ENCODE measurements at places on chromosomes 2 and 18.

DNA sequence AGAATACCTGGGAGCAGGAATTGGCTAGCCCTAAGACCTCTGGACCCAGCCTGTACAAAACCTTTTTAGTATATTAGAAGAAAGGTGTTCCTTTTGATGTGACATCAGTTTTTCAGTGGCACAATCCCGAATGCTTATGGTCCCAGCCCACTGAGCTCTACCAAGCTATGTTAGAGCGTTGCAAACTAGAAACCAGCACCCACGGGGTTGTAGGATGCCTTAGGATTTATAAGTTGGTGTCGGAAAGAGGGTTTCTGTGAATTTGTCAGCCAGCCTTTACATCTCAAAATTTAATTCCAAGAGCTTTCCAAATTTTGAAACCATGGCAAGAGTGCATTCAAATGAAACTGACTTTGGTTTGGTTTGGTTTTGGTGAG lies 499 bp upstream of the LMAN1 start:
- no peak for DNase-seq

- peak; percentile 61 for DNase-seq
Observed at GRCh38 chr2:130836501-130837174, at the start of gene ARHGEF4. TSS of gene ARHGEF4 (plus strand) at chr2:130836914. CDS start at chr2:130836954, 40 bp downstream.

DNA sequence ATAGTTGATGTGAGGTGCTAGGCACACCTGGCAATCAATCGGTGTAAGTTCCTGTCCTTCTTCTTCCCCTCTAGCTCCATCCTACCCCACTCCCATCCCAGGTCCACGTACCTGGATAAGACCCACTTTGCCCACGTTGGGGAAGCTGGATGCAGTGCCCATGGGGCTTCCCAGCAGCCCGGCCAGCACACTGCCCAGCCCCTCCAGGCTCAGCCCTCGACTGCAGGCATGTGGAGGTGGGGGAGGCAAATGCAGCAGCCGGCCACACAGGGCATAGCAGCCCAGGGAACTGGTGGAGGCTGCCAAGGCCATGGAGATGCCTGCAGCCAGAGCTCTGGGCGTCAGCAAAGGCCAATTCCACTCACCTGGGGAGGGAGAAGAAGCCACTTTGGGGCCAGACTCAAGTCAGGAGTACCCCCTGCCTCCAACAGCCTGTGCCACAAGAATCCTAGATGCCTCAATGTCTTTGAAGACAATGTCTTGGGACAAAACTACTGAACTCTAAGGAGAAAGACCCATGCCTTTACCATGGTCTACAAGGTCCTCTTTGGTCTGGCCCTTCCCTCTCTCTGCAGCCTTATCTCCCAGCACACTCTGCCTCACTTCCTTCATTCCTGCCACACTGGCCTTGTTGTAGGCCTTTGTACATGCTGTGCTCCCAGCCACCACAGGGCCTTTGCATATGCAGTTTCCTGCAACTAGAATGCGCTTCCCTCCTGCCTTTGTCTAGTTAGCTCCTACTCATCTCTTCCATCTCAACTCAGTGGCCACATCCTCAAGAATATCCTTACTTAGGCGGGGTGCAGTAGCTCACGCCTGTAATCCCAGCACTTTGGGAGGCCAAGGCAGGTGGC lies 4.5 kb downstream of the SLC23A3 start:
- DNase-seq = no peak

- DNase-seq = no peak
Observed at GRCh38 chr18:59279193-59279592, 5.9 kb upstream of the RAX start.

GRCh38 chr2:209431701-209432100 lies 7.9 kb downstream of the MAP2 start:
- no peak for DNase-seq

DNA sequence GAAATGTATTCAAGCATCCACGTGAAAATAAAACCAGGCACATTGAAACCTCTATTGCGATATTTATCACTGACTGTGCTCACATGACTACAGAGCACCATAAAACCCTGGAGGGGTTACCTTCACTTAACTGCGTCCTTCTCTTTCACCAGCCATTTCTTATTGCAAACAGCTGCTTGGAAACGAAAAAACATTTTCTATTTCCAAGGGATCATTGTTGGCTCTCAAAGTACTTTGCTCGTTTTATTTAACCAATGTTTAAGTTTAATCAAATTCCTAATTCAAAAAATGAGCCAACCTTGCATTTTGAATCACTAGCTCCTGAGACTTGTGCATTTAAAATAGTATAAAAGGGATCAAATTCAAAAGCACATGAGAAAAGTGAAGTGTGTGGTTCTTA lies 134.4 kb downstream of the OSR1 start:
- DNase-seq = no peak

DNA sequence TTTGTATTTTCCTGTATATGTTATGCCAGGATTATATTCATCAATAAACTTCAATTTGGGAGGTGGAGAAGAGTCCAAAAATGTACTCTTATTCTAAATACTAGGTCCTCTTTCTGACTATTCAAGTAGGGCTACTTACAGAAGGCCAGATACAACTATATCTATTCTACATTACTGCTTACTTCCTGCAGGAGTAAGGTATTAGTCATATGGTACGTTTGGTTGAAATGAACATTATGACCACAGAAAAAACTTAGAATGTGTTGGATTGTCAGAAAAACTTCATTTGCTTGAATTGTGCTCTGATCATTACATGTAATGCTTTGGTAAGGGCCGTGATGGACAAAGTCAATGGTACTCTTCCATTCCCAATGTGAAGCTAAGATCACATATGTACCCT lies 35.0 kb downstream of the STAT4 start:
- no peak for DNase-seq

DNA sequence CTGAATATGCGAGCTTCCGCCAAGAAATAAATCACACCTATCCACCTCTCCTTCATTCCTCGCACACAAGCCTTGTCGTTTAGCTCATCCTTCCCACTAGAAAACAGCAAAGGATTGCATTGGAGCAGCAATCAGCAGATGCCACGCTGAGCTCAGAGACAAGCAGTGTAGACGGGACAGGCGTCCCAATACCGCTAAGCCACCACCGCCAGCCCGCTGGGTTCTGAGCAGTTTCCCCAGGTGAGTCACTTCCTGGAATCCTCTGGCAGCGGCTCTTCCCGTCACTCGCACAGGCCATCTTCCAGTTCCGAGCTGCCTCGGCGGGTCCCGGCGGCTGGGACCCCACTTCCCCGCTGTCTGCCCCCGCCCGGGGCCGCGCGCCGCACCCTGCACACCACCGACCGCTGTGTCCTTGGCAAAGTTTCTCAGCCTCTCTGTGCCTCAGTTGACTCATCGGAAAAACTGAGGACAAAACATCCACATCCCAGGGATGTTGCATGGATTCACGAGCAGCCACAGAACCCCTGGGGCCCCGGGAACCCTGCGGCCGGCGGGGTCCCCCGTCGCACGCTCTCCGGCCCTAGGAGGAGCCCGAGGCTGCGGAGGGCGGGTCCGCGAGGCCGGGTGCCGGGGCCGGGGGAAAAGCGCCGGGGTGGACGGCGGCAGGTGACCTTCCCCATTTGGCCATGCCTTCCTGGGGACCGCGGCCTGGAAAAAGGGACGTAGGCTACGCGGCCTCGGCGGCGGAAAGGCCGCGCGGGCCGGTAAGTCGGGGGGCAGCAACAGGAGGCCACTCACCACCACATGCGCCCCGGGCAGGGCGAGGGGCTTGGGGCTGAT lies 573 bp downstream of the KDSR start:
- DNase-seq = peak; percentile 46

- no peak for DNase-seq
Observed at GRCh38 chr2:64461271-64462058, 7.5 kb downstream of the LGALSL start.

DNA sequence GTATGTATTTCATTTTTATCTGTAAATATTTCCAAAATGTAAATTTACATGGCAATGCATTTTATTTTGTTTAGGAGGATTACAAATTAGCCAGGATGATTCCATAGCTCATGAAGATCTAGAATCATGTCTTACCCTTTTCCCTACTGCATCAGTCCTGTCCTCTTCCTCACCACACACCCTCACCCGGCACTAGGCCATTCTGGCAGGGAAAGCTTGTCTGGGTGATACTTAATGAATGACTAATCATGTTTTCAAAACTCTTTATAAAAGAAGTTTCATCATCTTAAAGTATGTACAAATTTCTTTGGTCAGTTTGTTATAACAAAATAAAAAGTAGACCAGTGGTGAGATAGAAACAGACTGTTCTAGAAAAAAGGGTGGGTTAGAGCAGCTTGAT lies 283.3 kb upstream of the VWC2L start:
- no peak for DNase-seq

DNA sequence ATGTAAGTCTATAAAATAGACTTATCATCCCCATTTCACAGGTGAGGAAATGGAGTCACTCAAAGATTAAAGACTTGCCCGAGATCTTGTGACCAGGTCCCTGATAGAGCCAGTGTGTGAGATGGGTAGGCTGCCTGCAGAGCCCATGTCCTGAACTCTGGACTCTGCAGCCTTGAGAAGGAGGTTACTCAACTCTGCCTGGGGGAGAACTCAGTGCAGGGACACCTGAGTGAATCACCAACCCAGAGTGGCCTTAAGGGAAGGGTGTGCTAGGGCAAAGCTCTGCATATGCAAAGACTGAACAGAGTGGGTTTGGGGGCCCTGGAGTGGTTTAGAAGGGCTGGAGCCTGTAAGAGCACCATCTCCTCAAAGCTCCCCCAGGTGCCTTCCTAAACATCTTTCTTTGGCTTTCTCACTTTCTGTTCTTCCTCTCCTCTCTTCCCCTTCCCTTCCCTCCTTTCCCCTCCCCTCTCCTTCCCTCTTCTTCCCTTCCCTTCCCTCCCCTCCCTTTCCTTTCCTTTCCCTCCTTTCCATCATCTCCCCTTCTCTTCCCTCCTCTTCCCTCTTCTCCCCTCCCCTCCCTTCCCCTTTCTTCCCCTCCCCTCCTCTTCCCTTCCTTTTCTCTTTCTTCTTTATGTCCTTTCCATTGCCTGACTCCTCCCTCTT lies 67.6 kb downstream of the CELF4 start:
- DNase-seq = no peak

- DNase-seq = no peak
Observed at GRCh38 chr2:38092196-38092902, 16.4 kb upstream of the CYP1B1 start.

- DNase-seq = peak; percentile 32
Observed at GRCh38 chr2:126527836-126528490, 128.0 kb upstream of the GYPC start.

GRCh38 chr2:15159751-15160177 lies 401.4 kb downstream of the NBAS start:
- DNase-seq = no peak

GRCh38 chr2:168495524-168495923 lies 39.5 kb downstream of the CERS6 start:
- no peak for DNase-seq

DNA sequence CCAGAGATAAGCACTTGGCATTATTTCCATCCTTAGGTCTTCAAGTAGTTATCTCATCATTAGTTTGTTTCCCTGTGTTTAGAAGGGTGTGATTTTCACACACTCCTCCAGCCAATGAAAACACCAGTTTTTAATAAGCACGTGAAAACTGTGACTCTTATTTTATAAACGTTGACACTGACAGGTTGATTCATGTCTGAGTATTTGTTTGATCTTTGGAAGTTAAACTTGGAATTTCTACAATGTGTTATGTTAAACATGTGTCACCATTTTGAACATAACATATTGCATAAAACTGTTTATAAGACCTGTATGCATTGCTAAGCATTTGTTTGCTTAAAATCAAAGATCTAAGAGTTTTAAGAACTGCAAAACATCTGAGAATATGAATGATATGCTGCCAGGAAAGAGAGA lies 27.6 kb downstream of the SLC40A1 start:
- no peak for DNase-seq

DNA sequence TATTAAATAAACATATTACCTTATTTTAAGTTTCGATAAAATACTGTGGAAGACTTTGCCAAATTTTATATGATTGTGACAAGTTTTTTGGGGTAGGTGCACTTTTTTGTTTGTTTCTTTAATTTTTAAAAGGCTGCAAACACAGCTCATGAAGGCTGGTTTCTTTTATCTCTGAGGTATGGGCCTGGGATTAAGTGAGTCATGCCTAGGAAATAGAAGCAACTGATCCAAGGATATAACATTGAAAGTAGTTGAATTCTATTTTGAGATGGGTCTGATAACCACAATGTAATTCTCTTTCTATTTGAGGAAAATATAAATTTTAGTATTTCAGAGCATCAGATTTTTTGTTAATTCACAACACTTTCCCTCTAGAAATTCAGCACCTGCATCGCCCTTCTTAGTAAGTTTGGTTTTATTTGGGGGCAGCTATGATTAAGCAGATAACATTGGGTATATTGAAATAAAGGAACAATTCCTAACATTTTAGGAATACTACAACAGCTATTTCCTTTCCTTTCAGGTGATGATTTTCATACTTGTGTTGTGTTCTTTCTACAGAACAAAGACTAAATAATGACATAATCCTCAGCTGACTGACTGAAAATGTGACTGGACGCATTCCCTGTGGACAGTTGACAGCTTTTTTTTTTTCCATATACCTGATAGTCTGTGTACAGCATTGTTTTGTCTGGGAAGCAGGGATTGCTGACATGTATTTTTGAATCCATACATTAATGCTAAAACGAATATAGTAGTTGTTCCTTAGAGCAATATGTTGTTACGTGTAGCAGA lies 16.8 kb downstream of the RBM45 start:
- no peak for DNase-seq

GRCh38 chr18:69259282-69259681 lies 141.4 kb upstream of the DOK6 start:
- DNase-seq = no peak

DNA sequence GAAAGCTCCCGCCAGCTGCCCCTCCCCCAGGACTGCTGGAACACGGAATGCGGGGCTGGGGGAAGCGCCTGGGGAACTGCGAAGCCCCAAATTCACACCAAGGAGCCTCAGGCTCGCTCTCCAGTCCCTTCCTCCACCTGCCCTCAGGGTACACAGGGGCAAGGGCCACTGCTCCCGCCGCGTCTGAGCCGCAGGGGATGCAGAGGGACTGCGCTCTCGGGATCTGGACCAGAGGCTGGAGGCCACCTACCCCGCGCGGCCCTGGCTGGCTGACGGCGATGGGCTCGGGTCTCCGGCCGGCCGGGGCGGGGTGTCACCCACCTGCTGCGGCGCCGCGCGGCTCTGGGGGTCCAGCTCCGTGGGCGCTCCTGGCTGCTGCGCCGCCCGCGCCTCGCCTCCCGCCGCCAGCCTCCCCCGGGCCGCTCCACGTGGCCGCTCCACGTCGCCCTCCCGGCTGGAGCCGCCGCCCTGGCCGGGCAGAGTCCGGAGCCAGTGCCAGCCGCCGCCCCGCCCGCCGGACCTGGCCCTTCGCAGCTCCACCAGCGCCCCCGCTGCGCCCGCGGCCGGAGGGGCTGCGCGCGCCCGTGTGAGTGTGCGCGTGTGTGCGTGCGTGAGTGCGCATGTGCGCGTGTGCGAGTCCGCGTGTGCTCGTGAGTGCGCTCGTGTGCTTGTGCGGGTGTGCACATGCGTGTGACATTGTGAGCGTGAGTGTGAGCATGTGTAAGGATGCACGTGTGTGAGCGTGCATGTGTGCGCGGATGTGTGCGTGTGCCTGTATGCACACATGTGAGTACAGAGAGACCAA lies at the start of gene CGREF1:
Gene CGREF1 (minus strand): TSS at position 604 of the 805 bp plus-strand sequence. CDS start 14,762 bp downstream, outside the sequence.
- DNase-seq = peak; percentile 55

GRCh38 chr2:234425639-234426603 lies 71.0 kb downstream of the ARL4C start:
- no peak for DNase-seq
